H9 (cell line): ENCODE measurements at places on chromosomes 2 and 18.
A peak's percentile ranks its signal among the peaks of the same experiment; 100 is the strongest.

DNA sequence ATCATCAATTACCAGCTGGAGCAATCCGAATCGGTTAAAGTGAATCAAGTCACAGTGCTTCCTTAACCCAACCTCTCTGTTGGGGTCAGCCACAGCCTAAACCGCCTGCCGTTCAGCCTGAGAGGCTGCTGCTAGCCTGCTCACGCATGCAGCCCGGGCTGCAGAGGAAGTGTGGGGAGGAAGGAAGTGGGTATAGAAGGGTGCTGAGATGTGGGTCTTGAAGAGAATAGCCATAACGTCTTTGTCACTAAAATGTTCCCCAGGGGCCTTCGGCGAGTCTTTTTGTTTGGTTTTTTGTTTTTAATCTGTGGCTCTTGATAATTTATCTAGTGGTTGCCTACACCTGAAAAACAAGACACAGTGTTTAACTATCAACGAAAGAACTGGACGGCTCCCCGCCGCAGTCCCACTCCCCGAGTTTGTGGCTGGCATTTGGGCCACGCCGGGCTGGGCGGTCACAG lies 496 bp upstream of the ITGA4 start:
- no peaks in the 10 kb centered on the region for H3K36me3 ChIP-seq
- peak overlapping the region; percentile 73 for H3K4me3 ChIP-seq
- H3K27ac ChIP-seq: no peak overlapping the region

- H3K27ac ChIP-seq: no peak overlapping the region
- H3K4me1 ChIP-seq: no peaks in the 10 kb centered on the region
- no peaks in the 10 kb centered on the region for H3K27me3 ChIP-seq
- DNase-seq: no peak
- no peak overlapping the region for H3K4me3 ChIP-seq
- H3K36me3 ChIP-seq: peaks cover 2% of the 10 kb centered on the region
These were observed 33.7 kb upstream of the IL1R2 start for GRCh38 chr2:101958061-101958460.

- H3K36me3 ChIP-seq: no peaks in the 10 kb centered on the region
- no peaks in the 10 kb centered on the region for H3K27me3 ChIP-seq
- no peak overlapping the region for H3K27ac ChIP-seq
- DNase-seq: no peak
- H3K4me1 ChIP-seq: no peaks in the 10 kb centered on the region
- no peak overlapping the region for H3K4me3 ChIP-seq
These were observed 190.7 kb upstream of the CXCR4 start for GRCh38 chr2:136308611-136309010.

DNA sequence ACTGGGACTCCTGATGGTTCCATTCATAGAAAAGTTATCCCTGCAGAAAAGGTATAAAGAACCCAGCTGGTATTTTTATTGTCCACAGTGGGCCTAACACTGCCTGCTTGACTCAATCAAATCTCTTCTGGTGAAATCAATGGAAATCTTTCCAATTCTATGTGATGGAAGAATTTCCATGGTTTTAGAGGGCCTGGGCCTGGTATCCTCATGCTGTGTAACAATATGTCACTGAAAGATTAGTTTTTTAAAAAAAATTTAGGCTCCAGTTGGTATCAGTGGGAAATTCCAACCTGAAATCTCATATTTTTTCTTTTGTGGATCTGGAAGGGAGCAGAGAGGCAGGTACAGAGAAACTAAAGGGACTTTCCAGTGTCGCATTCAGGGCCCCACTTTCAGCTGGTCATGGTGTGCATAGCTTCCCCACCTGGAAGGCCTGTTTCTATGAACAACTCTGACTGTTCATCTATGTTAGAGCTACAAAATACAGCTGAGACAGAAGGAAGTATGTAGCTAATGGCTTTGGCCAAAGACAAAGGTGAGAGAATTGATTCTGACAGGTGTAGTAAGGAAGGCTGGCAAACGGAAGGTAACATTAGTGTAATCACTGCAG lies 20.9 kb downstream of the NEB start:
- no peaks in the 10 kb centered on the region for H3K36me3 ChIP-seq
- no peaks in the 10 kb centered on the region for H3K4me1 ChIP-seq
- no peak for DNase-seq

- H3K36me3 ChIP-seq: peaks cover 22% of the 10 kb centered on the region; the same call in 2 of the 3 replicates
- H3K27me3 ChIP-seq: no peaks in the 10 kb centered on the region
- H3K4me3 ChIP-seq: no peak overlapping the region
- no peaks in the 10 kb centered on the region for H3K4me1 ChIP-seq
- no peak for DNase-seq
These were observed 52.1 kb downstream of the BOLA3 start for GRCh38 chr2:74095632-74096031.

DNA sequence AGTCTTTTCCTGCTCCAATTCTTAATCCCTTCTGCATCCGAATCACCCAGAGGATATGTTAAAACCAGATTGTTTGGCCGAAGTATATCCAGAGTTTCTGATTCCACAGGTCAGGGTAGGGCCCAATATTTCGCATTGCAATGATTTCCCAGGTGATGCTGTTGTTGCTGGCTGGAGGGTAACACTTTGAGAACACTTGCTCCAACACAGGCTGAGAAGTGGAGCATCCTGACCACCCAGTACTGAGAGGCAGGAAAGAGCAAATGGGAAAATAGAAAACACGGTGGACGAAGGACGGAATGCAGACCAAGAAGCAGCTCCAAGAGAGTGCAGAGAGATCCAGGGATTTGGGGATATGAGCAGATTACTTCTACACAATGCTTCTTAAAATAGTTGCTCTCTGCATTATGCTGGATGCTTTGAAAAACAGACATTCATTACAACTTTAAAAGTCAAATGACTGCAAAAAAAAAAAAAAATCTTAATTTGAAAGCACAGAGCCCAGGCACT lies 362.2 kb upstream of the SLC14A2 start:
- no peaks in the 10 kb centered on the region for H3K36me3 ChIP-seq
- H3K27ac ChIP-seq: no peak overlapping the region
- no peak overlapping the region for H3K4me3 ChIP-seq
- no peaks in the 10 kb centered on the region for H3K4me1 ChIP-seq
- no peak for DNase-seq
